ENCODE measurements at places on chromosomes 4 and X.

GRCh38 chr4:175947117-175947722, 118.4 kb upstream of the WDR17 start:
- no peak for DNase-seq

- DNase-seq: peak; percentile 74
Observed at GRCh38 chr4:2793586-2794485, 951 bp downstream of the SH3BP2 start.

DNA sequence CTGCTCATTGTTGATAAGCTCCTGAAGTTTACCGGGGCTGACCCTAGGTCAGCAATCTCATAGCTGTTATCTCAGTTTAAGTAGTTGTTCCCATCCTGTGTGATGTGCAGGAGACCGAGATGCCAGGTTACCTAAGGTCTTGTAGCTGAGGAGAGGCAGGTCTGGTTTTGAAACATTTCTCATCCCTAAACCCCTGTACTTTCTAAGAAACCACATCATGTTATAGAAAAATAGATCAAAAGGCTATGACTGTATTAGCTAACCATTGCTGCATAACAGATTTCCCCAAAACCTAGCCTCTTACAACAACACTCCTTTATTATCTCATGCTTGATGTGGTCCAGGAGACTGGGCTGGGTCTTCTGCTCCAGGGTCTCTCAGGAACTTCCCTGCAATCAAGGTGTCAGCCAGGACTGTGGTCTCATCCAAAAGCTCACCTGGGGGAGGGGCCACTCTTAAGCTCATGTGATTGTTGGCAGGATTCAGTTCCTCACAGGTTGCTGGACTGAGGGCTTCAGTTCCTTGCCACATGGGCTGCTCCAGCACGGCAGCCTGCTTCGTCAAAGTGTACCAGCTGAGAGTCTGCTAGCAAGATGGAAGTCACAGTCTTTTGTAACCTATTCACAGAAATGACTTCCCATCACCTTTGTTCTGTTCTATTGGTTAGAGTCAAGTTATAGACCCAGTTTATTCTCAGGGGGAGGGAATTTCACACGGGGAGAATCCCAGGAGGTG, 60.9 kb upstream of the CLCN4 start:
- DNase-seq: no peak

- no peak for DNase-seq
Observed at GRCh38 chr4:120994521-120994920, 72.0 kb upstream of the PRDM5 start.

DNA sequence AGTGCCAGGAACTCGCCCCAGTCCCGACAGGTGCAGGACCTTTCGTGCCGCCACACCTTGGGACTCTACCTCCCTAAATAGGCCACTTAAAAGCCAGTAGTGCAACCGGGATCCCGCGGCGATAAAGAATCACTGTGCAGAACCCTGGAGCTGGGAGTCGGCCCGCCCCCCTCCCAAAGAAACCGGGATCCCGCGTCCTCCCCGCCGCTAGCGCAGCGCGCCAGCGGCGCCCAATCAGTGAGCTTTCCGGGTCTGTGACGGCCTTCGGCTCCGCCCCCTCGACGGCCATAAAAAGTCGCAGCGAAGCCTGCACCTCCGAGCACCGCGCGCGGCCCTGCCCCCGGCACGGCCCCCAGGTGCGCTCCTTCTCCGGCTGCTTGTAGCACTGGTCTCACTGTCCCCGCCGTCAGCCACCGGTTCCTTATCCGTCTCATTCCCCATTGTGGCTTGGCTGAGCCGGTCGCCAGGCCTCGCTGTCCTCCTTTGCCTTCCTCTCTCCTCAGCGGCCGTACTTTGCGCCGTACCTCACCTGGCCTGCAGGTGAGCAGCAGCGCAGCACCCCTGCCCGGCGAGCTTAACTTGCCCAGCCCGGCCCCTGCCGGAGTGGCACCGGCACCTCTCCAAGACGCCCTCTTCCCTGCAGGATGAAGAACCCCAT, at the start of gene LRAT:
Gene LRAT, plus strand, starts transcription at position 318 of the 658 bp plus-strand sequence. Its CDS starts 327 bp downstream, at position 645.
- DNase-seq: peak; percentile 54

GRCh38 chr4:87353592-87353991, 30.9 kb upstream of the HSD17B13 start:
- DNase-seq: peak; percentile 43

- DNase-seq: no peak
Observed at GRCh38 chrX:40179283-40179682, 81.5 kb upstream of the BCOR start.

DNA sequence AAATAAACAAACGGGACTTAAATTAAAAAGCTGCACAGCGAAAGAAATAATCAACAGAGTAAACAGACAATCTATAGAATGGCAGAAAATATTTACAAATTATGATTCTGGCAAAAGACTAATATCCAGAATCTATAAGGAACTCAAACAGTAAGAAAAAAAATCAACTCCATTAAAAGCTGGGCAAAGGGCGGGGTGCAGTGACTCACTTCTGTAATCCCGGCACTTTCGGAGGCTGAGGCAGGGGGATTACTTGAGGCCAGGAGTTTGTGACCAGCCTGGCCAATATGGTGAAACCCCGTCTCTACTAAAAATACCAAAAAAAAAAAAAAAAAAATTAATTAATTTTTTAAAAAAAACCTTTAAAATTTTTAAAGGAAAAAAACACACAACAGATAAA, 109.0 kb downstream of the ATP11C start:
- DNase-seq: peak; percentile 33

DNA sequence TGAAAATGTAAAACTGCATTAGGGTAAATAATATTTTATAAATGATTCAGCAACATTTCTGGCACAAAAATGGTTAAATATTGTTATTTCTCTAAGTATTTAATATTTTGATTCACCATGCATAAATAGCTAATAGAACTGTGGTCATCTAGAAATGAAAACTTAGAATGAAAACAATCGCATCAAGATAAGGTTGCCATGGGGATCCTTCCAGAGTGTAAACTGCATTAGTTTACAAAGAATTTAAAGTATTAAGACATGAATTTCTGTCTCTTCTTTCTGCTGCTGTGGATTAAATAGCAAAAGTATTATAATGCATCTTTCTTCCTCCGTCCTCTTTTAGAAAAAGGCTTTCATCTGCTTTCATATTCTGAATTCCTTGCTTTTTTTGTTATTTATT, 1064.6 kb upstream of the SLIT2 start:
- no peak for DNase-seq

DNA sequence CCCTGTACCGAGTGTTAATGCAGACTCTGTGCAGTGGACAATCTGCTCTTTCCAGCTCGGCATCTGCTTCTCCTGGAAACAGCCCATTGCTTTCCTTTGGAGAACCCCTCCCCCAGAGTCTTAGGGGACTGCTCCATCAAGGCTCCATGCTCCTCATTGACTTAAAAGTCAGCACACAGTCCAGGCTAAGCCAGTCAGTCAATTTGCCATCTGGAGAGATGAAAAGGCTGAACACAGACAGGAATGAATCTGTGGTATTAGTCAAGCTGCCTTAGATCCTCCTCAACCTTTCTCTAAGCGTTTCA, 20.3 kb downstream of the ATP8A1 start:
- no peak for DNase-seq

DNA sequence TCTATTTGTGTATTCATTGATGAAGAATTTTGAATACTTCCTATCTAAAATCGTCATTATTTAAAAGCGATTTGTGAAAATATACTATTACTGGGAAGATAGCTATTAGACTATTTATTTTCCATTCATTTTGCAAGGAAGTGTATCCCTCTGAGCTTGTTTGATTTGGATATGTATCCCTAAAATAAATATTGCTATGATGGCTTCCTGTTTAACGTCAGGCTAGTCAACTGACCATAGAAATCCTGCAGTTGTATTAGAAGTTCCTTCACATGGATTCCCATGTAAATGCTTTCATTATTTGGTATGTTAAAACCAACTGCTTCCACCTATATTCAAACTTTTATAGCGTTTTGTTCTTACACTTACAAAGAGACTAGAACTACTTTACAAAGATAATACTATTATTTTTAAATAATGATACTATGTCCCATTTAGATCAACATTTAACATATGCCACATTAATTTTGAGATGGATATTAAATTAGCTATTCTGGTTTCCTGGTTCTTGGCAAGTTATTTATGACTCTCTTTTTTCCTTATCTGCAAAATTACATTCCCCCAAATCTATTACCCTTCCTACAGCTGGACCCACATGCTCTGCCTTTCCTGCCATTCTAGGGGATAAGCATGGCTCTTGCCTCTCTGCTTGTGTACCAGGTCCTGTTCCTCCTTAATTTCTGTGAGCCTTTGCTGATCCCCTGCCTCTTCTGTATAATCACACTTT, 26.7 kb upstream of the PDE5A start:
- no peak for DNase-seq

- no peak for DNase-seq
Observed at GRCh38 chr4:39353478-39354253, 12.5 kb downstream of the RFC1 start.

- DNase-seq: no peak
Observed at GRCh38 chr4:153527690-153528089, 61.5 kb downstream of the TMEM131L start.

Data from left cardiac atrium (tissue), 4 donors.